ENCODE measurements at places on chromosomes 12 and 14. TPM values are rescaled to one million over a fixed set of nuclear protein-coding genes. Genes with fewer than 3 reads are reported as not detected.

DNA sequence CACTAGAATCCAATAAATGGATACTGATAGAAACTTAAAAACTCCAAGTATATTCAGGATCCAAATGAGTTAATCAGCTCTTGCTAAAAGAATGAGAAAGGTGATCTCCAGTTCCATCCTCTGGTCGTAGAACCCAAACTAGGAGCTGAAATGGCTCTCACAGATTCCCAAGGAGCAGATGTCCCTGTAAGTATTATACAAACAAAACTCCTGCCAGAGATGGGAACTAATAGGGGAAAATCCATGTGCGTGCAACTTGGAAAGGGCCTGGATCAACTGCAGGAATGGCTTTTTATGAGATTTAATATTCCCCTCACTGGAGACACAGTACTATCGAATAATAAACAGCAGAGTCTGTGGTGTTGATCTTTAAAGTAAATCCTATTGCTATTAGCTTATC is 309.2 kb upstream of the TBX3 start:
- DNase-seq: no peak

DNA sequence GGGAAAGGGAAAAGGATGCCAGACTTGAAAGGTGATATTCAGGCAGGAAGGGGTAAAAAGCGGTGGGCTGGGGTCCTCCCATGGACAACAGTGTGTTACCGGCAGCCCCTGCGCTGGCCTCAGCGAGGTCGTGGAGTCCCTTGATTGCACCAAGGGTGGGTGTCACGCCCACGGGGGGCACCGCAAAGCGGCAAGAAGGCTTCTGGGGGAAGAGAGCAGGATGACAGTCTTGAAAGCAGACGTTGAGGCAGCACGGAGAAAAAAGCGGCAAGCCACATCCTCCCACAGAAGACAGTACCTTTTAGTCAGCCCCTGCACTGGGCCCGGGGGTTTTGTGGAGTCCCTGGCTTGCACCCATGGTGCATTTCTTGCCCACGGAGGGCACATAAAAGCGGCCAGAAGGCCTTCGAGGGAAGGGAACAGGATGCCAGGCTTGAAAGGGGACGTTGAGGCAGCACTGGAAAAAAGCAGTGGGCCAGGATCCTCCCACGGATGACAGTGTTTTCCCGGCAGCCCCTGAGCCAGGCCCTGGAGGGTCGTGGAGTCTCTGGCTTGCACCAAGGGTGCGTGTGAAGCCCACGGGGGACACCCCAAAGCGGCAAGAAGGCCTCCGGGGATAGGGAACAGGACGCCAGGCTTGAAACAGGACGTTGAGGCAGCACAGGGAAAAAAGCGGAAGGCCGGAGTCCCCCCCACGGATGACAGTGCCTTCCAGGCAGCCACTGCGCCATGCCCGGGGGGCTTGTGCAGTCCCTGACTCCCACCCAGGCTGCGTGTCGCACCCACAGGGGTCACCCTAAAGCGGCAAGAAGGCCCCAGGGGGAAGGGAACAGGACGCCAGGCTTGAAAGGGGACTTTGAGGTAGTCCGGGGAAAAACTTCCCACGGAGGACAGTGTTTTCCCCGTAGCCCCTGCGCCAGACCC is 162.2 kb upstream of the ALG10B start:
- DNase-seq: no peak

Gene SCNN1A
- 0.26 TPM for polyA plus RNA-seq

Gene HOXC11
- not detected for polyA plus RNA-seq

DNA sequence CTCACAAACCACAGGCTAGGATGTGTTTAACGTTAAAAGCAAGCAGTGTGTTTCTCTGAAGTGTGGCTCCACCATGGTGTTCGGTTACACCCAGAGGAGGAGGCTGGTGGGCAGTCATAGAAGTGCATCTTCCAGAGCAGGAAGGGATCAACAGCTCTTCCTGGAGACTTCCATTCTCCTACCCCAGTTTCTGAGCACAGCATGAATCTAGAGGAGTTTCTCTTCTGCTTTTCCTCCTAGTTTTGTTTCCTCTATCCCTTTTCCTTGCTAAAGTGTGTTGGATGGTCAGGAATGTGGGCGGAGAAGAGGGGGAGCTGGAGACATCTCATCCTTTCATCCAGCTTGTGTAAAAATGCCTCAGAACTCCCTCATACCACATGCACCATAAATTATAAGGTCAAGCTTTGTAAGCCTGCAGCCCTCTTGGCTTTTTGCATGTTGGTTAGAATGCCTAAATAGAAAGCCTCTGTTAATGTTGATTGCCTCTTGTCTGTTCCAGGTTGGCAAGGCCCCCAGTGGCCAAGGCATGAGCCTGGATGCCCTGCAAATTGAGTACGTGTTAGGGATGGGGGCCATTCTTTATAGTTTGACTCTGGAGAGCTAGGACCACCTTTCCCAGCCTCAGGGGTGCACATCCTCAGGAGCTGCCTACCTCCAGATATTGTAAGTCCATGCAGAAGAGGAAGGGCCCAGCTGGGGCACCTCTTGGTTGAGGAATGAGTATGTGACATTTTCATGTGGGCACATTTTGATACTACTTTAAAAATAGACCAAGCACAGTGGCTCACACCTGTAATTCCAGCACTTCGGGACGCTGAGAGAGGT is 4.0 kb upstream of the CKAP4 start:
- DNase-seq: no peak

DNA sequence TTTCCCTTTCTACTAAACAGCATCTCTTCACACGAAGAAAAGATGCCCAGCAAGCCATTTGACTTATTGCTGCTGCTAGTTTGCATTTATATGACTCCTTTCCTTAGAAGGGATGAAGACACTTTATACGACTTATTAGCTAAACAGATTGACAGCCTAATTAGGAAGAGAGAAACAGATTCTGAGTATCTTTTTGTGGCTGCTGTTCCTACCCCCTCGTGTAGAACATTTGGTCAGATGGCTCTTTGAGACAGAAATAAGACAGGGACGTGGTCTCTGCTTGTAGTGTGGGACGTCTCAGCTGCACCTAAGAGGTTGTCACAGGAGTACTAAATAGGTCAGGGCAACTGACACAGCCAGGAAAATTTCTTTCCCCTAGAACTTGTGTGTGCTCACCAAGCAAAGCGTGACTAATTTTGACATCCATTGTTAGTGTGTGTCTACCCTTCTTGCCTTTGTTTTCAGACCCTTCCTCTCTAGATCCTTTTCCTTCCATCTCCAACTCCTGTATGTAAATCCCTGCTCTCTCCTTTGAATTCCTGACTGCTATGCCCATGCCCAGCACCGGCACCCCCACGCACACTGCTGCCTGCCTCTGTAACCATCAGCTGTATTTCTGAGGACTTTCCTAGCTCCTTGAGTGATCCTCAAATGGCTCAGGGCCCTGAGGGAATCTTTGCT is 83.2 kb downstream of the DAD1 start:
- no peak for DNase-seq

Gene ALG10B
- polyA plus RNA-seq: 3.7 TPM

GRCh38 chr14:64422005-64422404 is 33.9 kb downstream of the MTHFD1 start:
- DNase-seq: no peak

DNA sequence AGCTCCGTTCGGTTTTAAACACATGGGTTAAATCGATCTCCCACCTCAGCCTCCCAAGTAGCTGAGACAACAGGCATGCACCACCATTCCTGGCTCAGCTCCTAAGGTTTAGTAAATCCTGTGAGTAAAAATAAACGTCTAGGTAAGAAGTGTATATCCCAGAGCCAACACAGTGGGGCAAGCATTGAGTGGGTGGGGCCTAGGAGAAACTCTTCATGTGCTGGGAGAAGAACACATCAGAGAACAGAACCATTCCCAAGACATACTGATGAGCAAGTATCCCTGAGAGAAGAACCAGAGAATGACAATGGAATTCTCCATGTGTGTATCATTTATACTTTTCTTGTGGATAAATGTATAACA is 86.3 kb downstream of the SEC23A start:
- no peak for DNase-seq

Measured in AG04450 (cell line).